ENCODE measurements at places on chromosomes 3 and 15.

- DNase-seq = no peak
Observed at GRCh38 chr15:40282147-40282868, 556 bp downstream of the ANKRD63 start.

GRCh38 chr3:76532158-76532822 lies 507.6 kb upstream of the ROBO2 start:
- DNase-seq = no peak

GRCh38 chr3:130900959-130901358 lies 7.1 kb downstream of the ATP2C1 start:
- DNase-seq = no peak

DNA sequence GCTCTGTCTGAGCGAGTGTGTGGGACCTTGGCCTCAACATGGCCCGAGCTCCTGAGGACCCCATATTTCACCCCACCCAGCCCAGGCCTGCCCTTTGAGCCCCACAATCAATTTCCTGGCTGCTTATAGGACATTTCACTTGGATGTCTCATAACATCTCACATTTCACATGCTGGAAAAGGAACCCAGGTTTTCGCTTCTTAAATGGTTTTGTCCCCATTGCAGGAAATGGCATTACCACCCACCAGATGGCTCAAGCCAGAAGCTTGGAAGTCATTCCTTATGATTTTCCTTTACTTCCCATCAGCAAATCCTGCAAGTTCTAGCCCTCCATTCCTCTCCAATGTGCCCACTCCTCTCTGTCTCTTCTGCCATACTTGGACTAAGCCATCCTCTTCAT lies 14.9 kb downstream of the ITGA11 start:
- no peak for DNase-seq

DNA sequence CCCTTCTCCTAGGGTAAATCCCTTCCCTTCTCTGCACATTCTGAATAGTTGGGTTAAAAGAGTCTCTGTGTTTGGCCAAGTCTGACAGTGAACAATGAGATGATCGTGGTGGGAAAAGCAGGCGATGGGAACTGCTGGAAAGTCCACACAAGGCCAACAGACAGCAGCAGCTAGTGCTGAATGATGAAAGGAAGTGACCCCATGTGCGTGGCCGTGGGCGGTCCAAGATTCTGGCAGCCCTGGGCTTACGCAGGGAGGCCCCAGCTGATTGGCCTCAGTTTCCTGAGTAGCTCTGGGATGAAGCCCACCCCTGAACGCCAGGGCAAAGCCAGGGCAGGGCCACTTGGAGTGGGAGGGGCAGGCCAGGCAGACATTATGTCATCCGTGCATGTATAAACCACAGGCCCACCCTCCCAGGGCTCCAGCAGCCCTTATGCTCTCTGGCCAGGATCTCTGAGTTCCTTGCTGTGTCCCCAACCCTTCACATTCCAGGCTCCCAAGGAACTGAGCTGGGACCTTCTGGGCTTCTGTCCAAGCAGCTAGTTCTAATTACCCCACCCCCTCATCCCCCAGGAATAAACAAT lies 57.8 kb downstream of the CDC25A start:
- peak; percentile 51 for DNase-seq

GRCh38 chr3:108060331-108060730 lies 30.5 kb downstream of the CD47 start:
- DNase-seq = no peak

DNA sequence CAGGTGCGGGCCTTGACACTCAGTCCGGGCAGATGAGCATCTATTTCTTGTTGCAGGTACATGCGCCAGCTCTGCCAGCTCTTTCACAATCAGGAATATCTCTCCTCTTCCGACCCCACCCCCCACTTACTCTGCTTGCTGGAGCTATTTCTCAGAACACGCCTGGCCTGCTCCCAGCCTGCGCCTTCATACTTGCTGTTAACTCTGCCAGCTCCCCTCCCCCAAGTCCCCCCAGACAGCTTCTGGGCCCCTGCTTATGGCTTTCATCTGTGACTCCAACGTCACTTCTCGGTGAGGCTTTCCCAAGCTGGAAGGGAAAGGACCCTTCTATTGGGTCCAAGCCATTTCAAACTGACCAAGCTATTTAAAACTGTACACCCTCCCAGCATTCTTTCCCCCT lies 15.2 kb downstream of the MAGEF1 start:
- no peak for DNase-seq

GRCh38 chr3:13277196-13277813 lies 142.8 kb downstream of the NUP210 start:
- no peak for DNase-seq

DNA sequence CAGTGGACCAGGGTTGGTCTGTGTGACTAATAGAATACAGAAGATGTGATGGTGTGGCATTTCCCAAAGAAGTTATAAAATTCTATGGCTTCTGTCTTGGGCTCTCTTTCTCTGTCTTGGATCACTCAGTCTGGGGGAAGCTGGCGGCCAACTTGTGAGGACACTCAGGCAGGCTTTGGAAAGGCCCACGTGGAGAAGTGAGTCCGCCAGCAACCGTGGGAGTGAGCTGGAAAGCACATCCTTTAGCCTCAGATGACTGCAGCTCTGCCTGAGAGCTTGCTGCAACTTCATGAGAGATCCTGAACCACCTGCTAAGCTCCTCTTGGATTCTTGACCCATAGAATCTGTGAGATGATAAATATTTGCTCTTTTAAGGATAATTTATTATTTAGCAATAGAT lies 72.0 kb upstream of the RASGRP1 start:
- no peak for DNase-seq

- DNase-seq = no peak
Observed at GRCh38 chr3:81581966-81582599, 179.4 kb downstream of the GBE1 start.

GRCh38 chr15:68874788-68875187 lies 54.1 kb upstream of the ANP32A start:
- DNase-seq = no peak

DNA sequence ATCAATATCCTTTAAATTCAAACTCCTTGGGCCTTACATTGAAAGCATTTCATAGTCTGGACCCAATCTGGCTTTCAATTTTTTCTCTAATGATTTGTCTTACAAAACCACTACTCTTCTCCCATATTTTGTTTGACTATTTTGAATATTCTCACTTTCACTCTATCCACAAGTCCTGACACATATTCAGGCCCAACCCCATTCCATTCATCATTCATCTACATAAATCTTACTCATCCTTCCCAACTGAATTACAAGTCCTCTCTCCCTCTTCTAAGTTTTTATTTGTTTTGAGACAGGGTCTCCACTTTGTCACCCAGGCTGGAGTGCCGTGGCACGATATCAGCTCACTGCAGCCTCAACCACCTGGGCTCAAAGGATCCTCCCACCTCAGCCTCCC lies 43.6 kb downstream of the TOP2B start:
- DNase-seq = no peak

- DNase-seq = no peak
Observed at GRCh38 chr3:187996609-187997008, 157.3 kb upstream of the LPP start.

DNA sequence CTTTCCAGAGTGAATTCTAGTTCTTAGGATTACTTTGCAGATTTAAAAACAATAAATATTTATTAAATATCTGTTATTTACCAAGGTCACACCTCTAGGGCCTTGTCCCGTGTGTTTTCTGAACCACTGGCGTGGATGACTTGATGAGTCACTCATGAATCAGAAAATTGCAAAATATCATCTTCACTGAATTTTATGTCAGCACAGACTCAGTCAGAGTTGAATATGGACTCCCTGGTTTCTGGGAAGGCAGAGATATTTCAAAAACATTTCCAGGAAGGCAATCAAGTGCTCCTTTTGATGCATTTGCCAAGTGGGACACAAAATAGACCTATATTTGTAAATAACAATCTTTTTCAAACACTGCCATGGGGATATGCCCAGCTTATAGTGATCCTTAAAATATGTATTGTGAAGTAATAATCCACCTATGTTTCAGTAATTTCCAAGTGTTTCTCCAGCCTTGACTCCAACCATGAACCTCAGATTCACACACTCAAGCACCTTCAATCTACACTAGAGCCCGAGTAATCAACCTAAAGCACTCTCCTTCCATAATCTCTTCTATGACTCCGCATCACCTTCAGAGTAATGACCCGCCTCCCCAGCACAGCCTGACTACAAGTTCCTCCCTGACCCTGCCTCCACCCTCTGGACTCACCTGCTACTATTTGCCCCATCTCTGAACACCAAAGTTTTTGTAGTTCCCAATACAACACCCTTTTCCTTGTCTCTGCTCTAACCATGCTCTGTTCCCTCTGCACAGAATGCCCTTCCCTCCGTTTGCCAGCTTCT lies 24.3 kb downstream of the DPH3 start:
- DNase-seq = no peak
